ENCODE measurements at places on chromosomes 6 and 20.

- peak; percentile 89 for DNase-seq
These were observed 254.5 kb downstream of the TMEM242 start for GRCh38 chr6:157068691-157069324.

GRCh38 chr6:93792746-93793145, 373.4 kb upstream of the EPHA7 start:
- no peak for DNase-seq

GRCh38 chr20:4073852-4074741, 58.7 kb upstream of the RNF24 start:
- DNase-seq, result no peak

GRCh38 chr20:56428410-56428809, 16.4 kb downstream of the CASS4 start:
- no peak for DNase-seq

DNA sequence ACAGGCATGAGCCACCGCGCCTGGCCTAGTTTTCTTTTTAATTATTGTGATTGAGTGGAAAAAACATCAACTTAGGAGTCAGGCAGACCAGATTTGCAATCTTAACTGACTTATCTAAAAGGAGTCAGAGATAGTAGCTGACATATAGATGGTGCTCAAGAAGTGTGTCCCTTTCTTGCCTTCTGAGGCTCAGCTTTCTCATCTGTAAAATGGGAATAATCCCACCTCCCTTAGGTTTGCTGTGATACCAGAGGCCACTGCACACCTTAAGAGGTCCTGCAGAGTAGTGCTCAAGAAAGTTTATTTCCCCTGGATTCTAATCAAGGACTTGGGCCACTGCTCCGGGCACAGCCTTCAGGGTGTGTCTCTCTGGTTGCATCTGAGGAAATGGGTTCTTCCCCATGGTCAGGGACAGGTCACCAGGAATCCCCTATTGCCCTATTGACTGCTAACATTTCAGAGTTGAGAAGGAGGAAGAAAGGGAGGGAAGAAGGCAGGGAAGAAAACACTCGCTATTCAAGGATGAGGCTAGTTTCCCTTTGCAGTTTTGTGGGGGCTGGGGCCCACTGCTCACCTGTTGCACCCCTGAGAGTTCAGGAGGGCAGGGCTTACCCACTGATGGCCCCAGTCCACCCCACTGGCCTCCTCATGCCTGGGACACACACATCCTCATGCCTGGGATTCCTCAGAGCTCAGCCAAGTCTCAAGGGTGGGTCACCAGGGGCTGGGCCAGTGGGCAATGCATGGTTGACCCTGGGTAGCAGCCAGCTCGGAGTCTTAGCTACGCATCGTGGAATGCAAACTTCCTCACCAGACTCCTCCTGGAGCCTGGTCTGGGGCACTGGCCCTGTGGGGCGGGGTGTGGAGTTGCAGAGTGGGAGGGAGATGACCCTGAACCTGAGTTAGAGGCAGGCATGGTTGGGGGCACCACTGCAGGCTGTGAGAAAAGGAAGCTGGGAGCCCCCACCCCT, 21.2 kb downstream of the C6orf132 start:
- DNase-seq, result no peak

GRCh38 chr6:92810913-92811312, 608.4 kb downstream of the EPHA7 start:
- DNase-seq, result peak; percentile 13

DNA sequence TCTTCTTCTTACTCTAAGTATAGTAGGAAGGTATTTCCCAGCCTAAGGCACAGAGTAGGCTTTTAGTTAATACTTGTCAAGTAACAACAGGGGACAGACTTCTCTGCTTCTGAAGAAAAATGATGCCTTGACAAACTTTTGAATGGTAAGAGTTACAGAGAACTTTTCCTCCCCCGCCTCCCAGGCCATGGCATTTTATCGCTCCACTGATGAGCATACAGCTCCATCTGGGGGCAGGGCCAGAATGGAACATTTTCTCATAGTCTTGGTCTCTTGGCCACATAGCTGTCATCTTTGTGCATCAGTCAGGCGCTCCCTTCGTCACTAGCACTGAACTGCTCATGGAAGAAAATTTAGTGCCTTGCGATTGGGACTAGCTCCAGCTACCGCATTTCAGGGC, 1066.8 kb upstream of the CITED2 start:
- DNase-seq, result no peak

DNA sequence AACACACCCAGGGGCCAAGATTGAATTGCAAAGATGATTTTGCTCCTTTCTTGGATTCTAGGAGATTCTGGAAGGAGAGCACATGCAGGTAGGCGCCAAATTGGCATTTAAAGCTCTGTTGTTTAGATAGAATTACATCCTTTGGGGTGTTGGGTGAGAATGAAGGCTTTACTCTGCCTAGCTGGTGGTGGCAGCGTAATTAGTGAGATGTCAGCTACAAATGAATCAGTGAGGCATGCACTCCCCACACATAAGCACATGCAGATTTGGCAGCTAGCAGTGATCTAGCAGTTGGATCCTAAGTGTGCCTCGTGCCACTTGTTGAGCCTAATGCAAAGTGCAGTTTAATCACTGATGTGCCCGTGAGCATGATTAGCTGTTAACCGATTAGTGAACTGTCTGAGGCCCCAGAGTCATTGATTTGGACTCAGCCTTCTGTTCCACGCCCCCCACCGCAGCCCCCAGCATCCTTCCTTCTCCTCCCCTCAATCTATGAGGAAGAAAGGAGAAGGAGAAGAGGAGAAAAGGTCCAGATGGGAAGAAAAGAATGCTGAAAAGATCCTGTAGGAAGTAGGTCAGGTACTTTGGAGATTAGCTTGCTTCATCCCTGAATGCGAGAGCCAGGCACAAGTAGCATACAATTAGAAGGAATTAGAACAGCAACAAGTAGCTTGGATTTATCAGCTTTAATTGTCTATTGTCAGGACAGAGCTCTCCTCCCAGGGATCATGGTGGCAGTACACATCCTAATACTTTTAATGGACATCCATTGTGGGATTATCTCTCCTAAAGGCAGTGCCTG, 6.0 kb upstream of the PRDM1 start:
- DNase-seq, result no peak

DNA sequence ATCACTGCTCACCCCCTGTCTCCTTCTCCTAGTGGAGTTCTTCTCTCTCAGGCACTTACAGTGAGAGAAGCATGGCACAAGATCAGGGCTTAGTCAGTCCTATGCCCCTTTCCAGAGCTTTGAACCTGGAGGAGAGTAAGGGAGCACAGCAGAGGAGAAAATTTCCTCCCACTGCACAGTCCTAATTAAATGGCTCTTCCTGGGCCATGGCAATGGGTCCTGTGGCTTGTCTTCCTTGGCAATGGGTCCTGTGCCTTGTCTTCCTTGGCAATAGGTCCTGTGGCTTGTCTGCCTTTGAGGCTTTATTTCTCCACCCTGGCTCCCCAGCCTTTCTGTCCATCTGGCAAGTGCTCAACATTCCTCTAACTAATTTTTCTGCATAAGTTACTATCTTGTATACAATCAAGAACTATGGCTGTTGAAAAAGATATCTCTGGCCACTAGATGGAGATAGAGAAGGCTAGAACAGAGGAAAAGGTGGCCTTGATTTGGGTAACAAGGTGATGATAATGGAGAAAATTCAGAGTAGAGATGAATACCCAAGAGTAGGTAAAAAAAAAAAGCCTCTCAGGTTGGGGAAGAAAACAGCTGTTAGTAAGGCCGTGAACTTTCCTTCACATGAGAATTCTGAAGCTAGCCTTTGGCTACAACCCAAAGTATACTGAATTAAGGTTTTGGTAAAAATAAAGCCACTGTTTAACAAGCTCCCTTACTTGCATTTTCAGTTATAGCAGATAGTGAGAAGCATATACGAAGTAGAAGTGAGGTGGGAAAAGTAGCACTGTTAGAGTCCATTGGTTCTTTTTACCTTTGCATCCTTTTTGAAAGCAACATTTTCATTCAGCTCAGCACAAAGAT, 504.9 kb downstream of the DOK5 start:
- no peak for DNase-seq

GRCh38 chr6:13299403-13299821, 28.9 kb downstream of the TBC1D7 start:
- no peak for DNase-seq

- no peak for DNase-seq
These were observed at the start of gene SFTA2 for GRCh38 chr6:30931969-30932645. Gene SFTA2, minus strand, starts transcription at chr6:30932170. Its CDS starts 74 bp downstream, at chr6:30932096.

DNA sequence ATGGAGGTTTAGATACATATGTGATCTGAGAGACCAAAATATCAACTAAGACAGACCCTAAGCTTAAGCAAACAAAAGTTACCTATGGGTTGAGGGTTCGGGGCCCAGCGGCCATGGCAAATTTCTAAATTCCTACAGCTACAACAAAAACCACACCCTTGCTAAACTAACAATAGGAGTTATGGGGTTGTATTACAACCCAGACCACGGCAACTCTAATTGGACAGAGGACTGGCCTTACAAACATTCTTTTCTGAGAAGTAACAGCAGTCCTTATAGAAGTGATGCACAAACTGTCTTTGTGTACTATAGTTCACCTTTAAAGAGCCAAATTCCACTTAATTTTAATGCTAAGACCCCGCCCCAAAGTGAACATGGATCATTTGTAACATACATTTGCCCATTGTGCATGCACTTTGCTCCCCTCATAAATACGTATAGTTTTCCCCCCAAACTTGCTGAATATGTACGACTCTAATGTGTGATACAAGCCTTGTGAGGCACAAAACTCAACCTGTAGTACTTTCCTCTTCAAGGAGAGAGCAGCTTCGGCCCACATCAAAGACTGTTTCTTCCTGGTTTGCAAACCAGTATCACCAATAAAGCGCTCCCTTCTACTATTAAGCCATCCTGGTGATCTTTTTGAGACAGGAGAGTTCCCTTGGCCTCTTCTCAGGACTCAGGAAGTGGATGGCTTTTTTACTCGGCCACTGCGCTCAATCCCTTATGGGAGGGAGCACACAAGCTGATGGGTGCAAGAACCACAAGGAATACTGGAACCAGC, 25.6 kb upstream of the MBOAT1 start:
- no peak for DNase-seq

DNA sequence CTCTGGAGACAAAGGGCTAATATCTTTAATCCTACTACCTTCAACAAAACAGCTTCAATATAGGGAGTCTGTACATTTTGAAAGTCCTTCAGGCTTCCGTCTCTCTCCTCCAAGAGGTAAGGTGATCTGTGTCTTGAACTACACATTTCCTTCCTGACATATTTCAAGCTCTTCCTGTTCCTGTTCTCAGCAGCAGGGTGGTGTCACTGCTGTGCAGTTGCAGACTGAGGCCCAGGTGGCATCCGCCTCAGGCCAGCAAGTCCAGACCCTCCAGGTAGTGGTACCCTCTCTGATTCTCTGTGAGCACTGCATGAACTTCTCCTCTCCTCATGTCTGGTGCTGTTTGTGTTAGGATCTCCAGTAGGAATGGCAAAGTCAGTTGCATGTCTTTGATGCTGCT, 7.8 kb downstream of the NFYA start:
- DNase-seq, result no peak

- DNase-seq, result no peak
These were observed 4.2 kb downstream of the RFX6 start for GRCh38 chr6:116881236-116881635.

- DNase-seq, result no peak
These were observed 17.3 kb downstream of the EEF1E1 start for GRCh38 chr6:8085053-8085511.

DNA sequence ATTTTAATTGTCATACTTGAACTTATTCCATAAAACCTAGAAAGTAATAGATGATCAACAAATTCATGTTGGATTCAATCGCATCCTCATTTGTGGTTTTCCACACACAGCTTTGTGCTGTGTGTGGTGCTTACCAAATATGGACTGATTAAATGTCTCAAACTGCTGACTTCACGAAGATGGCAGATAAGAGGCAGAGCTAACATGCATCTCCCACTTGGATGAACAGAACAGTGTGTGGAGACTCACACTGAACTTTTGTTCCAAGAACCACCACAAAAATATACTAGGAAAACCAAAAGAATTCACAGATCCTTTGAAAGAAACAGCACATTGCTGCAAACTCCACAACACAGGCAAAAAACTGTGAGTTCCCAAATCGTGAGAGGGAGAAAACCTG, 603.7 kb downstream of the TENT5A start:
- DNase-seq, result no peak

GRCh38 chr6:138601128-138601527, 101.8 kb upstream of the NHSL1 start:
- DNase-seq, result no peak

GRCh38 chr20:54485631-54486030, 10.2 kb downstream of the DOK5 start:
- DNase-seq, result no peak

DNA sequence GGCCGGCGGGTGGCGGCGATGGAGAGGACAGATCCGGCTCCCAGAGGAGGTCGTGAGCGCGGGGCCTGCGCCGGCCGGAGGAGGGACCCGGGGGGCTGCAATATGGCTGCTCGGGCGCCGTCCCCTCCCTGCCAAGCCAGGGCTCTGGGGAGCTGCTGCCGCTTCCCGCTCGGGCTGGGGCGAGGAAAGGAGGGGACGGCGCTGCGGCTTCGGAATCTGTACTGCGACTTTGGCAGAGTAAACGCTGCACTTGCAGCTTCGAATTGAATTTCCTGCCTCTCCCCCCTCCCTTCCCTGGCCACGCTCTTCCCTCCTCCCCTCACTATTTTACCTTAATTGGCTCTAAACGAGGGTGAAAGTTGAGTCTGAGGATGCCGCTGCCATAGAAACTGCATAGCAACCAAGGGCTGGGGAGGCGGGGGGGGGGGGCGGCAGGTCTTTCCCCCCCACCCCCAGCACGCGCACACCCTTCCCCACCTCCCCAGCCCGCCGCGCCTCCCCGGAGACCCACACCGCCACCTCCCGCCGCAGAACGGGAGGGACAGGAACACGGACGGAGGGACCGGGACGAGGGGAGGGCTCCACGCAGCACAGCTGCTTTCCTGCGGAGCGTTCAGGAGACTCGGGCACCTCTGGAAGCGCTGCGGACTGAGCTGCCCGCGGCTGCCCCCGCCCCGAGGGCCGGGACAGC, 93.9 kb downstream of the RNASET2 start:
- DNase-seq, result no peak

DNA sequence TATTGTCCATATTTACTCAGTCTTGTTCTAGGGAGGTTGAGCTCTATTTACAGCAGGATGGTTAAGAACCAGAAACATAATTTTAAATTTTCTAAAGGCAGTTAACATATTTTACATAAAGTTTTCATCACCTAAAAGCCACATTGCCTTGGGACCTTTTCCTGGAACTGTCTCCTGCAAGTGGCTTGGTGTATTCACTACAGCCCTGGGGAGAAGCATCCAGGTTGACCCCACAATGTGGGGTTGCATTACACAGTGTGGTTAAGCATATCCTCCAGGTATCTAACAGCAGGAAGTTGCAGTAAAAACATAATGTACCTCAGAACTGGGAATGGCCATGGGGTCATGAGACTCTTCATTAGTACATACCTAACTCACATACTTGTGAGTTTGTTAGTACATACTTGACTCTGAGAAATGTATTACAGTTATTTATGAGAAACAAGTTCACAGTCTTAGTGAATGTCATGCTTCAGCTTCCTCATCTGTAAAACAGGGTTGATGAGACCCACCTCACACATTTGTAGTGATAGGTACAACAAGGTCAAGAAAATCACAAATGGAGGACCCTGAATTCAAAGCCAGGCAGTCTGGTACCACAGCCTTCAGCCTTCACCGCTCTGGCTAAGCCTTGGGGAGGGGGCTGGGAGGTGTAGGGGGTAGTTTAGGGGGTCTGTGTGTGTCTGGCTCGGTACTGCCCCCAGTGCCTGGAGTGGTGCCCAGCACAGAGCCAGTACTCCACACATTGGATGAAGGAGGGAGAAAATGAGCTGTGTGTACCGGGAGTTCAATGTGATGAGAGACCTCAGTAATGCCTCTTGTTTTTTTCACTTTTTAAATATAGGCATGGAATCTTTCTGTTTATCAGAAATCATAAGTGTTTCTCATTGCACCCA, 52.9 kb downstream of the KAT14 start:
- DNase-seq, result no peak
